NCI-H748 treated with DMSO at 0.1 percent for 48 hours (cell line): ENCODE measurements at places on chromosomes 3 and 15.

DNA sequence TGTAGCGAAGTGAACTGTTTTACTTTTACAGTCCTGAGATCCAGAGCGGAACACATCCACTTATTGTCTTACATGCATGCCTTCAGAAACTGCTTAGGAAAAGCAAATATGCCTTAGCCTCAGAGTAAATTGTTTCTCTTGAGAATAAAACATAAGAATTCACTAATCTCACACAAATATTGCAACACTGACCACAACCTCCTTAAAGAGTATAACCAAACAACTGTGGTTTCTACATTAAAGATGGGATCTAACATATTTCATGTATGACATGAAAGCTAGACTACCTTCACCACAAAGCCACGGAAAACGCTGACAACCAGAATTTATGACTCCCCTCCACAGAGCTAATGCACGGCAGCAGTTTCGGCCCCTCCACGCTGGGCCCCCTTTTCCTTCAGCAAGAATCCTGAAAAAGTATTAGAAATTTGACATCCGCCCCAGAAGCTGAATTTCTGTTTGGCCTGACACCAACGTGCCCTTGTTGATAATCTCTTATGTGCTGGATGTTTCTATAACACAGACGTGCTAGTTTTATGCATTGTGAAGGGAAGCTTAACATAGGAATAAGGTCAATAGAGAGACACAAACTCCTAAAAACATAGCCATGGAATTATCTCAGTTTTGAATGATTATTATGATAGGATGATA, 84.6 kb downstream of the GREM1 start:
- DNase-seq = no peak

GRCh38 chr15:85498471-85498870, 118.1 kb downstream of the AKAP13 start:
- no peak for DNase-seq

DNA sequence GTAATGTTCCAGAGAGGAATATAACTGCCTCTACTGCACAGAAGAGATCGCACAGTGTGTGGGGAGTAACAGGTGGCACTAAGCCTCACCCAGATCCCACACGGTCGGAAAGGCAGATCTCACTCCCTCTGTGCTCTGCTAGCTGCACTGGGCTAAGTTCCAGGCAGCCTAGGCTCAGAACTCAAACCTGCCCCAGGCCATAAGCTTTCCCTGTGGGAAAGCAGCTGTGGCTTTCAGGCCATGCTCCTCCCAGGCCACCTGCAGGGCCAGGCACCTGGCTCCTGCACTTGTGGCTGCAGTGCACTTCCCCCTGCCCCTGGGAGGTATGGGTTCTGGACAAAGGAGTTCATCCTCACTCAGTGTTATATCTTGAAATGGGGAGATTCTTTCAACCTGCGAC, 27.5 kb downstream of the PCCB start:
- no peak for DNase-seq

GRCh38 chr3:178778589-178778988, 242.4 kb downstream of the KCNMB2 start:
- DNase-seq = peak; percentile 49

- DNase-seq = no peak
Measured at GRCh38 chr3:167941234-167941995, 154.3 kb downstream of the GOLIM4 start.

DNA sequence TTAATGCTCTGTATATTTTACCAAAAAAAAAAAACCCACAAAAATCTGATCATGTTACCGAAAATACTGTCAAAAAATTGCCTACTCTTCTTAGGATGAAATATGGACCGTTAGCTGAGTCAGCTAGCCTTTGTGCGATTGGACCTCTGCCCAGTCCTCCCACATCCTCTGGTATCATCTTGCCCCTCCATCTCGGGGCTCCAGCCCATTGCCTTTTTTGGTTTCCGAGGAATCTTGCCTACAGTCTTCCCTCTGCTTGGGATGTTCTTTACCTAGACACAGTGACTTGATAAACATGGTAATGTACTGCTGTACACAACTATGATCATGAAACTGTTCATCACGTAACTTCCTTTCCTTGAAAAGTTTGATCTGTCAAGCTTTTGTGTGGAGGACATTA, 371.4 kb downstream of the SV2B start:
- no peak for DNase-seq

DNA sequence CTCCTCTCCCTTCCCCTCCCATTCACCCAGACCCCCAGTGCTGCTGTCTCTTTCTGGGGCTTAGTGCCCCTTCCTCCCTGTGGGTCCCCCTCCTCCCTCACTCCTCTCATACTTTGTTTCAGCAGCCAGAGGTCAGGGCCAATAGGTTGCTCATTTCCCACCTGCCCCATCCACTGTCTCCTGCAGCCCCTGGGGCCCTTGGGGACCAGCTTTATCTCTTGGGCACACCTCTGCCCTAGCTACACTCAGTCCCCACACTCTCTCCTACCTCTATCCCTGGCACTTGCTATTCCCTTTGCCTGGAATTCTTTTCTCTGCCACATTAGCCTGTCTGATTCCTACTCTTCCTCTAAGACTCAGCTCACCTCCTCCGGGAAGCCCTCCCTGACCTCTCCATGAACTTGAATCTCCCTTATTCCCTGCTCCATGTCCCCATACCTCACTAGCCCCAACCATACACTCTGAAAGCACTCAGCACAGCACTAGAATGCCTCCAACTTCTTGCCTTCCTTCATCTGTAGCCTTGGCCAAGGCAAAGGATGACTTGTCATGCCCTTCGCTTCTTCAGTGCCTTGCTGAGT, 14.6 kb downstream of the ANPEP start:
- no peak for DNase-seq

- peak; percentile 8 for DNase-seq
Measured at GRCh38 chr3:149393345-149394160, 16.1 kb upstream of the TM4SF1 start.

DNA sequence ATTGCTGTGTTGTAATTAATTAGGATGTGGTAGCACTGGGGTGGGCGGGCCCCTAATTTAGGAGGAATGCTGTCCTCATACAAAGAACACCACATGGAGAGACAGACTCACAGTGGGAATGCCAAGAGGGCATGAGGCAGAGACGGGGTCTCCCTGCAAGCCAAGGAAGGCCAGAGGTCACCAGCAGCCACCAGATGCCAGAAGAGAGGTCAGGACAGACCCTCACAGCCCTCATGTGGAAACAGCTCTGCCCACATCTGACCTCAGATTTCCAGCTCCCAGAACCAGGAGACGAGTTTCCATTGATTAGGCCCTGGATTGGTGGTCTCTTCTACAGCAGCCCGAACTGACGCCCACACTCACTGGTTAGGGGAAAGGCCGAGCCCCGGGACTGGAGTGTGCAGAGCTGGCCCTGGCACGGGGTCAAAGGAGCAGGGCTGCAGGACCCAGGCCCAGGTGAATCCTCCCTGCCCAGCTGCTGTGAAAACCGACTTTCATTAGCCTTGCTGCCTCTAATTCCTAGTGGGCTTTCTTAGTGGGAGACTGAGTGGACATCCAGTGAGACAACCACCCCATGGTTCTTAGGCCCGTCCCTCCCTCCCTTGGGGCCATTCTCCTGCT, 43.0 kb upstream of the SLC41A3 start:
- no peak for DNase-seq

DNA sequence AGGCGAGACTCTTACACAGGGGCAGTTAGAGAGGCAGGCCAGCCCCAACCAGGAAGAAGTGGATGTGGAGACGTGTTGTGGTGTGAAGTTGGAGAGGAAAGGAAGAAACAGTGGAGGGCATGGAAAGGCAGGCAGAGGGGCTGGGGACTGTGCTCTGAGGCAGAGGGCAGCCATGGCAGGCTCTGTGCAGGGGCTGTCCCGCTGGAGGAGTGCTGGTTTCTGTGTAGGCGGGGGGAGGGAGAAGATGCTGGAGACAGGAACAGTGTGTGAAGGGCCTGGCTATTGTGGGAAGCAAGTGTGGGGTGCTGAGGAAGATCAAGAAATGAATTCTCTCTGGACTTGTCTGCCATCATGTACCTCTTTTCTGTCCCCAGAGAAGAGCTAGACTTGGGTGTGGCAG, 21.0 kb downstream of the SNAPC5 start:
- no peak for DNase-seq

GRCh38 chr3:62888180-62888579, 13.0 kb upstream of the CADPS start:
- DNase-seq = no peak

- no peak for DNase-seq
Measured at GRCh38 chr15:32825219-32825618, 107.4 kb downstream of the GREM1 start.

DNA sequence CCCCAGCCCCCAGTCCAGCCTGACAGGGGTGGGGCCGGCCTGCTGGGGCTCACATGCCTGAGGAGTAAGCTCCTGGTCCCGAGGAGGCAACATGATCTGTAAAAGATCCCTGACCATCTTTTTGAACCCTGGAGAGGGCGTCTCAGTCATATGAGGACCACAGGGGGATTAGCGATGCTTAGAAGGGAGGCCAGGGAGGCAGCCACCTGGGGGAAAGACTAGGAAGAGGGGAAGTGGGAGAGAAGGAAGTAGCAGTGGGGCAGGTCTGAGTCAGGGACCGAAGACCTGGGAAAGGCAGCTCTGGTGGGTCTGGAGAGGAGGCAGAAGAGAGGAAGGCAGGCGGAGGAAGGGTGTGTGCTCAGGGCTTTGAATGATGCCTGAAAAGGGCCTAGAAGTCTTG, 18.9 kb downstream of the PIF1 start:
- no peak for DNase-seq

- DNase-seq = no peak
Measured at GRCh38 chr15:89982315-89983055, 18.6 kb upstream of the ZNF710 start.

GRCh38 chr15:27500206-27500605, 529.2 kb downstream of the GABRG3 start:
- DNase-seq = no peak

- DNase-seq = no peak
Measured at GRCh38 chr3:14870783-14871060, 52.0 kb downstream of the FGD5 start.

DNA sequence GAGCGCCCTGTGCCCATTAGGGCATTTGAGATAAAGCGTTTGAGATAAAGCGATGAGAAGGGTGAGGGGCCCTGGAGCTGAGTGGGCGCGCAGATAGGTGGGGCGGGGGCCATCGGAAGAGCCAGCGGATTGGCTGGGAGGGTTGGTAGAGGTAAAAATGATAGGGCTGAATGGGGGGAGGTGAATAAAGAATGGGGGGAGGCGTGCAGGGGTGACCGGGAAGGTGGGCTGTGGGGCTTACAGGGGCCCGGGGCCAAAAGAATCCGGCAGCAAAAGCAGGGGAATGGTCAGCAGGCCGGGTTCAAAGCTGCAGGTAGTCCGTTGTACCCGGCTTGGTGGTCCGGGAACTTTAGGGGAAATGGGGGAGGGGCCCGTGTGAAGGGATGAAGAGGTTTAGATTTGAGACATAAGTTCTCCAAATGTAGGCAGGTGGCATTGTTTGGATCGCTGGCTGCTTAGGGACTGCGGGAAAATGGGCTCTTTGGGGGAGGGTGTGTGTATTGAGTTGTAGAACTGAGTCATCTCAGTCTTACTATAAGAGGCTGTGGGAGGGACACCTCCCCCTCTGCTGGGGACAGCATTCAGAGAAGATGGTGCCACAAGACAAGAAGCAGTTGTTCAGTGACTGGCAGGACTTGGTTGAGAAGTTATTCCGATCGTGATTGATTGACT, 610 bp downstream of the ARID3B start:
- DNase-seq = peak; percentile 2

- DNase-seq = peak; percentile 0
Measured at GRCh38 chr3:195774917-195775316, 36.8 kb downstream of the MUC4 start.
